ENCODE measurements at places on chromosomes 2 and 18.

DNA sequence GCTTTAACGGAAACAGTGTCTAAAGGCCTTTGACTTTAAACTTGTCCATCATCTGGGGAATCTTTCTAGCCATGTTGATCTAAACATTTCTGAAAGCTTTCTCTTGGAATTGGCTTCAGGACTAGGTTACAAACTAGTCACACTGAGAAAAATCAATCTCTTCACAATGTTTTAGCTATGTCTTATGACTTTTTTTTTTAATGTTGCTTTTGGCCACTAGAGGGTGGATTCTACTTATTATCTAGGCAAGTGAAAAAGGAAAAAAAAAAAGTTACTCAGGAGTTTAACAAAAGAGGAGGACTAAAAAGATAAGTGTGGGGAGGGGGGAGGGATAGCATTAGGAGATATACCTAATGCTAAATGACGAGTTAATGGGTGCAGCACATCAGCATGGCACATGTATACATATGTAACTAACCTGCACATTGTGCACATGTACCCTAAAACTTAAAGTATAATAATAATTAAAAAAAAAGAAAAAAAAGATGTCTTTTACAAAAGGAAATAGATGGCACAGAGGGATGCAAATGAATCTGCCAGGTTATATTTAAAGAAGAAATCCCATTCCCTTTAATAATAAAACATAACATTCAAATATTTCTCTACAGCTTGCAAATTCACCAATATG, 160.4 kb upstream of the PID1 start:
- DNase-seq: no peak

DNA sequence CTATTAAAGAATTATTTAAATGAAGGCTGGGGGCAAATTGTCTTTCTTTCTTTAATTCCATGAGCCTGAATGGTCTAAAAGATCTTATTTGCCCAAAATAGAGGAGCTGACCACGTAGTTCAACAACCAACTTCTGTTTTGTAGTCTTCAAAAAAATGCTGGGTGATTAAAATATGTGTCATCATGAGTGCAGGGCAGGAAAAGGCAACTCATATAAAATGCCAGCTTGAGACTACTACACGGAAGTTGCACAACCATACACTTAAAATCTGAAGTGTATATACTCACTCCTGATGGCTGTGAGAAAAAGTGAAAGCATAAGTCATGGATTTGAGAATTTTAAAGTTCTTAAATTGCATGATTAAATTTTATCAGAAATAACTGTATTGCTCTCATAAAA, 210.9 kb downstream of the DYM start:
- no peak for DNase-seq

- no peak for DNase-seq
These were observed 283 bp upstream of the RBBP8 start for GRCh38 chr18:22932885-22933205.

GRCh38 chr2:193868833-193869232, 1674.1 kb upstream of the TMEFF2 start:
- no peak for DNase-seq

DNA sequence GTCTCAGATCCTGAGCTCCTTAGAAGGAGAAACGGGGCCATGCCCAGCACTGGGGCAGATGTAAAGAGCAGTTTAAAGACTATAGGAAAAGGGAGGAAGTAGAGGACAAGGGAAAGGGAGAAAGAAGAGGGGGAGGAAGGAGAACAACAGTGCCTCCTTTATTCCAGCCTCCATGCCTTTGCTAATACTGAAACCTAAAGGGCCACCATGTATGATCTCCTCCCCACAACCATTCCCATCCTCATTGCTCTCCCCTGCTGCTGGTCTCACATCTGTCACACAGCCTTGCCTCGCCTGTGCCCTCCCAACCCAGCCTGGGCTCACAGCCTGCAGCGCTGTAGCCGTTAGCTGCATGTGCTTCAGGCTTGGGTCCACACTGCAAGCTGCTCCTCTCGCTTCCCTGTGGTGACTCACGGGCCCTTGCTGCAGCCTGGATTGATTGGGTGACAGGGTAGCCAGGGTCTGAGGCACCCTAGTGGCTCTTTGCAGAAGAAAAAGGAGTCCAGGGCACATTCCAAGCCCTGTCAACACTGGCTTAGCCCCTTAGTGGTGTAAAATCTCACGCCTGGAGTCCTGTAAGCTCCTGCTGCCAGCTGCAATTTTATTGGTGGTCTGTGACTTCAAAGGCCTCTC, 281.9 kb downstream of the SRBD1 start:
- DNase-seq: no peak

- no peak for DNase-seq
These were observed 405.9 kb upstream of the ACVR2A start for GRCh38 chr2:147438882-147439281.

- DNase-seq: no peak
These were observed 24.4 kb downstream of the SERTAD2 start for GRCh38 chr2:64629329-64629781.

DNA sequence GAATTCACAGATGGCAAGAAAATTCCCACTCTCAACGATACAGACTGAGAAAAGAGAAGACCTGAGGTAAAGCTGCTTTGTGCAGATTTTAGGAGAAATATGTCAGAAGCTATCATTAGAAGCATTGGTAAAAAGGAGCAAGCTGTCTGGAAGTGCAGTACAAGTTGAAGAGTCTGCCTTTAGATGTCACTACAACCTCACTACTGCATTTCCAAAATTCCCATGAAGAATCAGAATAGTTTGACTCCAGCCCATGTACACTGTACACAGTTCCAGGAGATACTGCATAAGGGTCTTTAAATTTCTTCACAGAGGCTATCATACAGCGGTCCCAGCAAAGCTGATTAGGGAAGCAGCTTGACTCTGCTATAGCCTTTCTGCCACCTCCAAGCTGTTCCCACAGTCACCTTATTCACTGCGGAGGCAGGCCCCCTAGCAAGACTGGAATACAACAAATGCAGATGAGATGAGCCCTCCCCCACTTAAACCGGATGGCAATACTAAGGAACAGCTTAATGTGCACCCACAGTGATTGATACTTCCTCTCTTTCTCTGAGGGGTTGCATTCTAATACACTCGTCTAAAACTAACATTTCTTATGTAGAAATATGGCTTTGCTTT, 527.4 kb downstream of the TMEM182 start:
- no peak for DNase-seq

- DNase-seq: no peak
These were observed 62.8 kb downstream of the BOD1L2 start for GRCh38 chr18:57209713-57210106.

- DNase-seq: no peak
These were observed 238.3 kb downstream of the LOXHD1 start for GRCh38 chr18:46418663-46419260.

- DNase-seq: no peak
These were observed 94.2 kb upstream of the CBLN2 start for GRCh38 chr18:72638376-72638775.

GRCh38 chr2:219184121-219184520, 6.0 kb downstream of the RETREG2 start:
- no peak for DNase-seq

DNA sequence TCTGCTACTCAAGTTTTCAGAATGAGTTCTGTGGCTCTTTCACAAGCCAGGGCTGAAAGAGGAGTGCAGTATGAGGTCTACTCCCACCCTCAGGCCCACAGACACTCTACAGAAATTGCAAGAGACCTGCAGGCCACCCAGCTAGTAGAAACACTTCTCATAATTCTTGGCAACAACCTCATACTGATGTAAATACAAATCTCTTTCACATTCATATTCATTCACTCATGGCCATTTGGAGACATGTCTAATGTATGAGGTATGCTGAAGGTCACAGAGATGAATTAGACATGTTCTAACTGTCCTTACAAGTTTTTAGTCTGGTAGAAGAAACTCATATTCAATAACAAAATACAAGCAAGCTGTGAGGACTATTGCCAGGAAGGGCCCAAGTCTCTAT, 83.8 kb upstream of the KLHL29 start:
- no peak for DNase-seq

- no peak for DNase-seq
These were observed 63.5 kb upstream of the FZD7 start for GRCh38 chr2:201969938-201970785.

DNA sequence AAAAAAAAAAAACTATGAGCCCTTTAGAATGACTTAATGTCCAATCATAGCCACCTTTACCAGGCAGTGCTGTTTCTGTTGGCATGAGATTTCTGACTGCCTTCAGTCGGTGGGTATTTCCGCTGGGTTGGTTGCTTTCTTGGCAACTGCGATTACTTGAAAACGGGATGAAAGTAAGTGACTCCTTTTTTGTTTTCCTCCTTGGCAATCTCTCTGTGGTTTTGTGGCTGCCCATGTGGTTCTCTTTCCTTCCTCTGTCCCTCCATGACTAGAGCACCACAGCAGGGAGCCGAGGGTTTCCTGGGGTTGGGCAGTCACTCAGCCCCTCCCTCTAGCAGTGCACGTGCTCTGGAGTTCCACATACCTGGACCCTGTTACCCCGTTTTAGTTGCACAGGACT, 112.1 kb downstream of the KLHL29 start:
- peak; percentile 50 for DNase-seq

- DNase-seq: no peak
These were observed 18.6 kb downstream of the ARID5A start for GRCh38 chr2:96555146-96555610.

DNA sequence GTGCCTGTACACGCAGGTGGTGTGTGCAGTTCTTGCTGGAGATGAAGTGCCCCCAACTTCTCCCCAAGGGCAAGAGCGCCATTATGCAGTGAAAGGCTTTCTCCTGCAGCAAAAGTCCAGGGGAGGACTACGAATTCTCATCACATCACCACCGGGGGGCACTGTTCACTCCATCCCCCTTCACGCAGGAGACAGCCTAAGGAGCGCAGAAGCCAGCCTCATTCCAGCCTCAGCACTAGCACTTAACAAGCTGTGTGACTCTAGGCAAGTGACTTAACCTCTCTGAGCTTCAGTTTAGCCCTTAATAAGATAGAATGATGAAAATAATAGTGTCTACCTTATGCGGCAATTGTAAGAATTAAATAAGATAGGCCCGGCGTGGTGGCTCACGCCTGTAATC, 32.3 kb downstream of the DNMT3A start:
- peak; percentile 75 for DNase-seq

- no peak for DNase-seq
These were observed 133.6 kb downstream of the KCNE4 start for GRCh38 chr2:223185638-223186037.

DNA sequence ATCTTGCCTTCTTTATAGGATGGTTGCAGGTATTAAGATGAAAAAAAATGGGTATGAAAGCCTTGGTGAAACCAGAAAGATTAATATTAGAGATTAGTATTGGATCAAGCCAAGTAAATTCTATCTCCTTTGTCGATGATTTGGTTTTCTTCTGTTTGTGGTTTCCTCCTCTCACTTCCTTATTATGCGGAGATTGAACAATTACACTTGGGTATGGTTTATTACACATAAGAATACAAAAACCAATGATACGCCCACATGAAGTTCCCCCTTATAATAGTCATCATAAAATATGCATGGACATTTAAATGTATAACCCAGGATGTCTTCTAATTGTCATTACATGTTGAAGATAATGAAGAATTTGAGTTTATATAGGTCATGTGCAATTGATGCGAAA, 4.9 kb downstream of the LTBP1 start:
- no peak for DNase-seq

DNA sequence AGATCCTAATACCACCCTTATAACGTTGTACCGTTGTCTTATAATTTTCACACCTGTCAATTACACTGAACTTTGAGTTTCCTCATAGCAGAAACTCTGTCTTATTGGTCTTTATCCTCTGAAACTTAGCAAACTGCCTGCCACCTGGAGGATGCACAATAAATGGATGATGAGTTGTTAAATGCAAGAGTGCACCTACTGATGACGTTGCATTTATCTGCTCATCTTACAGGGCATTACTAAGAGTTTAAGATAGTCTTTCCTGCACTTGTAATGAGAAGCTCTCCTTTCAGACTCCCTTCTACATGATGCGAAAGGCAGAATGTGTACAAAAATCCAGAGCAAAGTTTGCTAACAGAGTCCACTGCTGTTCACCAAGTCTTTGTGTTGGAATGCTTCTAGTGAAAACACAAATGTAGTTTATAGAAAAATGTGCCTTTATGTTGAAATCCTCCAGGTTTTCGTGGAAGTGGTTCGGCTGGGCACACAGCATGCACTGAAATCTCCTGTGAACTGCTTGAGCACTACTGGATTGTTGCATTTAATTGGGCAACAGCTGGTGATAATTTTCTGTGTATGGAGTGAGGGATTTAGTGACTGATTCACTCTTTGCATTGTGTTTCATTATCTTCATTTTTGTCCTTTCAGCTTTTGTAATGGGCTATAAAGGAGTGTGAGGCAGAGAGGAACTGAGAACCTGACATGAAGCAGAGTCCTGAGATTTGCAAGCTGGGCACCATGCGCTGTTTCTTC, 665.8 kb upstream of the ID2 start:
- no peak for DNase-seq
